Stimulated activated CD4-positive, alpha-beta T cell treated with anti-CD3 and anti-CD28 coated beads, Interleukin-1b, Interleukin-23, amount 100 ng/mL, for 1 hour (primary cell): ENCODE measurements at places on chromosomes 11 and 22.

GRCh38 chr11:24389575-24389974 lies 107.3 kb upstream of the LUZP2 start:
- no peak for DNase-seq

- DNase-seq, result no peak
These were observed 5.6 kb downstream of the TUB start for GRCh38 chr11:8086571-8086970.

GRCh38 chr11:130066338-130066737 lies 3.4 kb upstream of the APLP2 start:
- DNase-seq, result no peak

- DNase-seq, result no peak
These were observed 46.5 kb downstream of the POLD3 start for GRCh38 chr11:74638869-74639268.

GRCh38 chr22:23894710-23895598 lies 771 bp downstream of the MIF start:
- peak; percentile 48 for DNase-seq

DNA sequence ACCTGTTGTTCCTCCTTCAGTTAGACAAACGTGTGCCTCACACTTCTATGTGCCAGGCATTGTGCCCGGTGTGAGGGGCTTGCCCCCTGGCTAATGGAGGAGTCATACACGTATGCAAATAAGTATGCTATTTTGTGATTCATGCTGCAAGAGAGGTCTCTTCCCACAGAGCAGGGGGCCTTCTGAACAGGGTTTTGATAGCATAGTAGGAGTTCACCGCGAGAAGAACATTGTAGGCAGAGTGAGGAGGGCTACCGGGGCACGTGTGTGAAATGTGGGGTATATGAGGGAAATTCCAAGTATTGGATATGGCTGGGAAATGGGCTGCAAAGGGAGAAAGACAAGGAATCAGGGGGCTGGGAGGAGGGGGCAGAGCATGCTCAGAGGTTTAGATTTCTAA lies 84.5 kb downstream of the NECTIN1 start:
- DNase-seq, result no peak
